ENCODE measurements at places on chromosomes 12 and 14.
A peak's percentile ranks its signal among the peaks of the same experiment; 100 is the strongest.

DNA sequence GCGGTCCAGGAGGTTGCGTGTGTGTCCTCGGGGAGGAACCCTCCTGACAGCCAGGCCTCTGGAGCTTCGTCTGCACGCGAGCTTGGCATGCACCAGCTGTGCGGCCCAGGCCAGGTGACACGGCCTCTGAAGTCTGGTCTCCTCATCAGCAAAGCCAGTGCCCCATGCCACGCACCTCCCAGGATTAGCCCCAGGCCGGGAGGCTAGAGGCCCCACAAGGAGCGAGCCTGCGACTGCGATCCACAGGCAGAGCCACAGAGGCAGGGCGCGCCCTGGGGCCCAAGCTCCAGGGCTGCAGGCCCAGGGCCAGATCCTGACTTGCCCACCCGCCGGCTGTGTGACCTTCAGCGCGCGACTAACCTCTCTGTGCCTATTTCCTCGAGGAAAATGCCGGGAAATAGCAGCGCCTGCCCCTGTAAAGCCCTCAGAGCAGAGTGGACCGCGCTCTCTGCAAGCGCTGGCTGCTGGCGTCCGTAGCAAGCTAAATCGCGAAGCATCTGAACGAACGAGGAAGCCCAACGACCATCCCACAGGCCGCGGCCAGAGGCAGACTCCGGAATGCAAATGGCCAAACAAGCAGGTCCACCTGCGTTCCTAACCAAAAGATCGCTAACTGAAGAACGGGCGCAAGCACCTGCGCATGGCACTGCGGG lies 492 bp upstream of the BTBD6 start:
- DNase-seq = no peak

GRCh38 chr14:64510825-64511671 lies 6.5 kb downstream of the ZBTB1 start:
- DNase-seq = no peak

DNA sequence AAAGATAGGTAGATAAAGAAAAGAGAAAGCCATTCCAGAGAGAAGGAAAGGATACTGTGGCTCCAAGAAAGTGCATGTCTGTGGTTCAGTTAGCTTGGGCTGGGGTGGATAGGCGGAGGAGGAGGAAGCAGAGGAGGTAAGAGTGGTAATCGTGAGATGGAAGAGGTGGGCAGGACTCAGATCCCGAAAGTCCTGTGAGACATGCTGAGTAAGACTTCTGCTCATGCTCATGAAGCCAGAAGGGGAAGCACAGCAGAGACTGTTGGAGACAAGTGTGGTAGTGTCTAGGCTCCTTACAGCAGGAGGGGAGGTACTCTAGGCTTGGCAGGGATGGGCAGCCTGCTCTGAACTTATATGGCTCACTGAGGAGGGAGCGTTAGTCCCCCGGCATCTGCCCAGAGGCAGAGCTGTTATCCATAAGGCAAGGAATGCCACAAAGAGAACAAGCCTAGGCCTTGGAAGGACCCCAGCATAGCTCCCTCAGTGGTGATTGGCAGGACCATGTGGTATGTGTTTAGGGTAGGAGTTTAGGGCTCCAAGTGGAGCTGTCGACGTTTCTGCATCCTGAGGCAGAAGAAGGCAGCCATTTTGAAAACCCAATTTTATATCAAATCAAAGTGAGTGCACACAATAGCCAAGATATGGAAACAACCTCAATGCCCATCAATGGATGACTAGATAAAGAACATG lies 135.3 kb downstream of the SMOC1 start:
- DNase-seq = no peak

DNA sequence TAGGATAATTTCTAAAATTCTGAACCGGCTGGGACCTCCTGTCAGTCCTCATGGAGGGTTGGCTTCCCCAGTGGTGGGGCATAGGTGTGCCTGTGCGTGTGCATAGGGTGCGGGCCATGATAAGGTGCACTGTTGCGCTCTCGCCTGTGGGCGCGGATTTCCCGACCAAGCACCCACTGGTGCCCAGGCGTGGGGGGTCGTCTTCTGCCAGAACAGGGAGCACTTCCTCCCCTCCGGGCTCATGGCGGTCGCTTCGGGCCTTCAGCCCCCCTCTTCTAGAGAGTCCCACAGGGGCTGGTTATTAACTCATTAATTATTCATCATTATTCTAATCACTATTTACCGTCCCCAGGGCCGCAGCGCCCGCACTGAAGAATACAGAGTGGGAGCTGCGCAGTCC lies 2.8 kb downstream of the C1QL4 start:
- DNase-seq = no peak

DNA sequence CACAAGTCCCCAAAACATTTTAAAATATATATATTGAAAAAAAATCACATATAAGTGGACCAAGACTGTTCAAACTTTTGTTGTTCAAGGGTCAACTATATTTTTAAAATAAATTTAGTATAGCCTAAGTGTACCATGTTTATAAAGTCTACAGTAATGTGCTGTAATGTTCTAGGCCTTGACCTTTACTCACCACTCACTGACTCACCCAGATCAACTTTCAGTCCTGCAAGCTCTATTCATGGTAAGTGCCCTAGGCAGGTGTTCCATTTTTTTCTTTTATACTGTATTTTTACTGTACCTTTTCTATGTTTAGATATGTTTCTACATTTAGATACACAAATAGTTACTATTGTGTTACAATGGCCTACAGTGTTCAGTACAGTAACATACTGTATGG lies 23.4 kb upstream of the TMTC1 start:
- DNase-seq = no peak

- no peak for DNase-seq
These were observed 34.2 kb upstream of the C14orf180 start for GRCh38 chr14:104545151-104545941.

- DNase-seq = no peak
These were observed 328.1 kb downstream of the BTG1 start for GRCh38 chr12:91817517-91817916.

DNA sequence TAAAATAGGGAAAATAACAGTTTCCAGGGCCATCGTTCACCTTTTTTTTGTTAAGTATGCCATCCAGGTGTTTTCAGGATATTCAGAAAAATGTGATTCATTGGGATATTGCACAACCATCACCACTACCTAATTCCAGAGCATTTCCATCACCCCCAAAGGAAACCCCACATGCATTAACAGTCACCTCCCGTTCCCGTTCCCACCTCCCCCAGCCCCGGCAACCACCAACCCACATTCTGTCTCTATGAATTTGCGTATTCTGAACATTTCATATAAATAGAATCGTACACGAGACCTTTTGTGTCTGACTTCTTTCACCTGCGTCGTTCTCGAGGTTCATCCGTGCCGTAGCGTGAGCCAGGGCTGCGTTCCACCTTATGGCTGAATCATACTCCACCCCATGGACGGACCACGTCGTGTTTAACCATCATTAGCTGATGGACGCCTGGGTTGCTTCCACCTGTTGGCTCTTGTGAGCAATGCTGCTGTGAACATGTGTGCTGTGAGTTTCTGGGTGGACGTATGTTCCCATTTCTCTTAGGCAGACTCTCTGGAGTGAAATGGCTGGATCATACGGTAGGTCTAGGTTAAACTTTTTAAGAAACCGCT lies 51.0 kb upstream of the NCOR2 start:
- DNase-seq = no peak

DNA sequence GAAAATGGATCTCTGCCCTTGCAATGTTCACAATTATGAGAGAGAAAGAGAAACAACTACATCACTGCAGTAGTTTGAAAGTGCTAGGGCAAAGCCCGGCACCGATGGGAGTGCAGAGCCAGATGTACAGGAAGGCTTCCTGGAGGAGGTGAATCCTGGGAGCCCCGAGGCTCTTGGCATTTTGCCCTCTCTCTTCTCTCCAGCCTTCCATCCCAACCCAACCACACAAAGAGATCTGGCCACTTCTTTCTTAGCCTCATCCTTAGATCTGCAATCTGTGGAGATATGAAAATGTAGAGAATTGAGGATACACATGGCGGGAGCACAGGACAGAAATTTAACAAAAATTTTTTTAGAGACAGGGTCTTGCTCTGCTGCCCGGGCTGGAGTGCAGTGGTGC lies 3.3 kb upstream of the PAPLN start:
- DNase-seq = no peak

DNA sequence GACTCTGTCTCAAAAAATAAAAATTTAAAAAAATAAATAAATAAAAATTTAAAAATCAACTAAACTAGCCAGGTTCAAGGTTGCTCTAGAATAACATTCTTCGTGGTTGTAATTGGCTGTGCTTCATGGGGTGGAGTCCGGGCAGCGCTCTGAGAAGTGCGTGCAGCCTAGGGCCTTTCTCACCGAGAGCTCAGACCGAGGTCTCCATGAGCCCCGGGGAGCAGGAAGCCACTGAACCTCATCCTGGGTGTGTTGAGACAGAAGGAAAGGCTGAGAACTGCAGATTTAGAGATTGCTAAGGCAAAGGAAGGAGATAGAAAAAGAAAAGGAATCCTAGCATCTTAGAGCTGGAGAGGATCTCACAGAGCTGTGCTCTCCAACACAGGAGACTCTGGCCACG lies 14.7 kb downstream of the P2RX4 start:
- DNase-seq = no peak

DNA sequence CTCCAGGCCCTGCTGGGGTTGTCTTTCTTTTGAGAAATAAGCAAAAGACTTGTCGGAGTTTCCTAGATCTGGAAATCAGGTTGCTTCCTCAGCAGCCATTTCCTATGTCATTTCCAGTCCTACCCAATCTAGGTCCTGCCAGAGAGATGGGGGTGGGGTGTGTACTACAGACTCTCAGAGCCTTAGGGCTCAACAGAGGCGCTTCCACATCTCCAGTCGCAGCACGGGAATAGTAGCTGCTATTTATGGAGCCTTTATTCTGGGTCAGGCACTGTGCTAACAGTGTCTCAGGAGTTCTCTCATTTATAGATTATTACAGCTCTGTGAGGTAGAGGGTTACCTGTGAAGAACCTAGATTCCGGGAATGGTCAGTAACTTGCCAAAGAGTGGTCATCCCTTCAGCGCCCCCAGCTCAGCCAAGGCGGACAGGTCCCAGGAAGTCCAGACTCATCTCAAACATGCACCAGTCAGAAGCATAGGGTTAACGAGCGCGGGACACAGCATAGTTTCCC lies 21.9 kb downstream of the DHRS2 start:
- DNase-seq = no peak

DNA sequence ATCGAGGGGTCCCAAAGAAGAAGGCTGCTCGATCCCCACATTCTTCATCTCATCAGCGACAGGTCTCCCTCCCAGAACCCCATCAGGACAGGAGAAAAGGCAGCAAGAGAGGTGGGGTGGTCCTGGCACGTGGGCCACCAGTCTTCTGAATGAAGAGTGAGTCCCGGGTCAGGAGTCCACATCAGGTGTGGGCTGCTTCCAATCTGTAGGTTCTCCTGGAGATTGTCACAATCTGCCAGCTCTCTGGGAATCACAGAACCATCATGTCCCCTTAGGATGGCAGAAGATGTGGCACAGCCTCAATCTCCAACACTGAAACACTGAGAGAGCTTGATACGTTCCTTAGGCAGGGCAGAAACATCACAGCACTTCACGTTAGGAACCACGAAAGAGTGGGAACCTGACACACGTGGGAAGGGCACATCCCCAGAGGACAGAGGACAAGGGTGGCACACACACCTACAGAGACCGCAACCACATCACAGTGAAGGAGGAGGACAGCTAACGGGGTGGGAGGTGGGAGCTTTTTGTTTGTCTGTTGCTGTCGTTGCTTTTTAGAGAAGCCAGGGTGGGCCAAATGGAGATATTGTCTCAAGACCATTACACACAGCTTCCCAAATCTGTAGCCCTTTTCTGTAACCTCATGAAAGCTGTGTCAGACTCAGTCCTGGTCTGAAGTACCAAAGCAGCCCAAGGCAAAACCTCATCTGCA lies 284.5 kb downstream of the DPF3 start:
- no peak for DNase-seq

DNA sequence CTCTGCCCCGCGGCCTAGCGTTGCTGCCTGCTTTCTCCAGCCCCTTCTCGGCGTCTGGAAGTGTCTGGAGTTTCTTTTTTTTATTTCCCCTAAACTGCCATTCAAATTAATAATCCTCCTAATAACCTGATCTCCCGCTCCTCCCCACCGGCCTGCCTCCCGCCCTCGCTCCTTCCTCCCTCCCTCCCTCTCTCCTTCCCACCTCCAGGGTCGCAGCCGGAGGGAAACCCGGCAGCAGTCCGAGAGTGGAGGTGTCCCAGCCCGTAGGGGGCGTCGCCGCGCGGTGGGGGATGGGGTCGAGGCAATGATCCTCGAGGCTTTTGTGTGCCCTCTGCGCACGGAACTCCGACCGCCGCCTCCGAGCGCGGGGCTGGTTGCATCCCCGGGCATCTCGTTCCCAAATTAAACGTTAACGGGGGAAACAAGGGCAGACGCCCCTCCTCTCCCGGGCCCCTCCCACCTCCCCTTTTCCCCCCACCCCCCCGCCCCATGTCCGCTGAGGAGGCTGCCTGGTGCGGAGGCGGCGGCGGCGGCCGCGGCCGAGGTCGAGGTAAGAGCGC lies 1.0 kb upstream of the SOCS2 start:
- no peak for DNase-seq

DNA sequence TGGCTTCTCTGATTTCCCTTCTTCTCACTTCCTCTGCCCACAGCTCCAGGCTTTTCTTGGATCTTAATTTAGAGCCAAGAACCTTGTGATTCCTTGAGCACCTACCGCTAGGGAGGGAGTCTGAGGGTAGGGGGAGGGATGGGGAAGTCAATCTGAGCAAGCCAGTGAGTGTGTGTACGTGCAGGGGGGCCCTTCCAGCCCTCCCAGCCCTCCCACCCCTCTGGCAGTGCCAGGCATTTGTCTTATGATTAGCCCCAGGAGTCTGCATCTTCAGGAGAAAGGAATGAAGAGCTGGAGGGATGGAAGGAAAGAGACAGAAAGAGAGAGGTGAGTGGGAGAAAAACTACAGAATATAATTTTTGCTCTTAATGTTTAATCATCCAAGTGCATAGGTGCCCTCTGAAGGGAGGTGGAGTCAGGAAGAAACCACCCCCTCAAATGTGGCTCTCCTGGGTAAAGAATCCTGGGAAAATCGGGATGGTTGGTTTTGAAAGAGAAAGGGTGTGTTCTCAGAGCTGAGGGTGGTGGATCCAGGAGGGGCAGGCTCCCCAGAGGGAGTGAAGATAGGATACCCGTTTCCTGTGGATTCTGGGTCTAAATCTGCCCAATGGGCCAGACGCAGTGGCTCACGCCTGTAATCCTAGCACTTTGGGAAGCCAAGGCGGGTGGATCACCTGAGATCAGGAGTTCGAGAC lies 2.1 kb downstream of the PIANP start:
- no peak for DNase-seq

DNA sequence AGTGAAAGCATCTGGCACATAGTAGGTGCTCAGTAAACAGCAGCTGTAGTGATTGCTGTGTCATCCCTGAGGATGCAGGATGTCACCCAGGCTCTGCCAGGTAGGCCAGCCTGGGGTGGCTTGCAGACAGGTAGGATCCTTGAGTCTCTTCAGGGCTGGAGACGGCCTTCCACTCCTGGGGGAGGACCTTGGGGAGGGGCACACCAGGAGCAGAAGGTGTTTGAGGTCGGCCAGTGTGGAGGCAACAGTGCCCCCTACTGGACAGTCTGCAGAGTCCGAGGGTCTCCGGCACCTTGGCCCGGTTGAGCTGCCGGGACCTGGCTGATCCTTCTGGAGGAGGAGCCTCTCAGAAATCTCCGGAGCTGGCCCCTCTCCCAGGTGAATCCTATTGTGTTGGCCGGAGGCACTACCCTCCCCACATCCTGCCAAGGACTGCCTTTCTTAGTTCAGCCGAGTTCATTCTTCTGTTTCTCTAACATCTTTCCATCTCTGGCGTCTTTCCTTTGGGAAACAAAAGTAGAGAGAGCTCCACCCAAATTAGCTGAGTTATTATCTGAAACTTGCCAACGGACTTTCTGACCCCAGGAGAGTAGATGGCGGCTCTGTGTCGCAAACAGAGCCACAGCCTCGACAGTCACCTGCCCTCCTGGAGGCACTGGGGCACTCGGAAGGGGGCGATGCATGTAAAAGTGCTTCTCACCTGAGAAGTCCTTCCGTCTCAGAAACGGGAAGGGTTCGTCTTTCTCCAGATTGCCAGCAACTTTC lies 41.8 kb upstream of the CLMN start:
- DNase-seq = peak; percentile 18
